Glomerular endothelial cell (primary cell): ENCODE measurements at places on chromosomes 2 and 18. TPM values are rescaled to one million over a fixed set of nuclear protein-coding genes. Genes with fewer than 3 reads are reported as not detected.

Gene TCF23
- not detected in 2 replicates for total RNA-seq

Gene MPP4
- total RNA-seq: 24.4 and 40.1 TPM in 2 replicates

Gene MRPL53
- total RNA-seq: 12.7 and 17.0 TPM in 2 replicates

Gene LHCGR
- total RNA-seq: 0.70 TPM in 1 of 2 replicates, not detected in the other

Gene MDH1B
- total RNA-seq: 0.12 and 0.29 TPM in 2 replicates

Gene GCG
- total RNA-seq: not detected in 2 replicates

Gene ZNF804A
- 0.82 TPM in 1 of 2 replicates, not detected in the other for total RNA-seq

Gene SCN2A
- total RNA-seq: 0.06 and 0.10 TPM in 2 replicates

Gene RTP5
- total RNA-seq: not detected in 2 replicates

Gene ERFE
- total RNA-seq: 34.1 and 64.1 TPM in 2 replicates

Gene RAB6C
- not detected in 2 replicates for total RNA-seq

Gene FOSL2
- 58.6 and 103 TPM in 2 replicates for total RNA-seq

Gene DSEL
- total RNA-seq: 7.6 and 9.3 TPM in 2 replicates

Gene SERPINB12
- not detected in 2 replicates for total RNA-seq

Gene ABCG5
- not detected in 2 replicates for total RNA-seq

Gene APCDD1
- total RNA-seq: 0.10 and 0.12 TPM in 2 replicates

Gene ALKAL2
- 0.93 TPM in 1 of 2 replicates, not detected in the other for total RNA-seq

Gene TNFAIP6
- 0.82 TPM in 1 of 2 replicates, not detected in the other for total RNA-seq

Gene SULT1C4
- 13.7 and 20.2 TPM in 2 replicates for total RNA-seq

Gene SLC5A7
- total RNA-seq: not detected in 2 replicates

Gene ADD2
- total RNA-seq: 0.47 and 0.68 TPM in 2 replicates

Gene SPP2
- not detected in 2 replicates for total RNA-seq

Gene DYSF
- total RNA-seq: 300 and 435 TPM in 2 replicates

Gene ITSN2
- 36.7 and 38.1 TPM in 2 replicates for total RNA-seq

Gene TXNDC2
- total RNA-seq: not detected in 2 replicates

Gene SCN1A
- total RNA-seq: not detected in 2 replicates

Gene RAB11FIP5
- 68.3 and 69.5 TPM in 2 replicates for total RNA-seq

Gene IL18R1
- total RNA-seq: 4.5 and 5.3 TPM in 2 replicates

Gene CNGA3
- not detected in 2 replicates for total RNA-seq

Gene TMEM169
- total RNA-seq: 0.29 and 1.8 TPM in 2 replicates

Gene UGT1A3
- total RNA-seq: not detected in 2 replicates

Gene NEB
- total RNA-seq: 0.44 and 1.5 TPM in 2 replicates

Gene SERPINB13
- total RNA-seq: not detected in 2 replicates

Gene CD207
- not detected in 2 replicates for total RNA-seq

Gene HOXD3
- 5.3 and 7.2 TPM in 2 replicates for total RNA-seq

Gene GAL3ST2
- total RNA-seq: not detected in 2 replicates

Gene RMND5A
- 28.7 and 29.1 TPM in 2 replicates for total RNA-seq

Gene TEKT4
- total RNA-seq: not detected in 2 replicates

Gene OR6B2
- not detected in 2 replicates for total RNA-seq

Gene ABCB11
- 0.18 TPM in 1 of 2 replicates, not detected in the other for total RNA-seq

Gene KIF1A
- 0.97 and 1.2 TPM in 2 replicates for total RNA-seq

Gene SKOR2
- not detected in 2 replicates for total RNA-seq

Gene ARID5A
- 16.1 and 20.5 TPM in 2 replicates for total RNA-seq

Gene KCNJ13
- not detected in 2 replicates for total RNA-seq

Gene KCNIP3
- total RNA-seq: 2.2 and 3.8 TPM in 2 replicates

Gene DYNAP
- total RNA-seq: not detected in 2 replicates

Gene ESPNL
- total RNA-seq: 0.44 and 0.53 TPM in 2 replicates

Gene ARHGAP28
- 6.9 and 16.5 TPM in 2 replicates for total RNA-seq

Gene PASK
- total RNA-seq: 3.3 and 8.1 TPM in 2 replicates

Gene ICOS
- total RNA-seq: not detected in 2 replicates
